Stimulated activated memory B cell treated with anti-CD40 and anti-IgM and Interleukin-4, amounts not matched to agents 10 μg/mL and 1 μg/mL and 100 μg/mL, for 72 hours (primary cell): ENCODE measurements at places on chromosomes 13 and 19.

GRCh38 chr19:13207237-13207845 is 57.1 kb downstream of the IER2 start:
- ATAC-seq: peak; percentile 48

DNA sequence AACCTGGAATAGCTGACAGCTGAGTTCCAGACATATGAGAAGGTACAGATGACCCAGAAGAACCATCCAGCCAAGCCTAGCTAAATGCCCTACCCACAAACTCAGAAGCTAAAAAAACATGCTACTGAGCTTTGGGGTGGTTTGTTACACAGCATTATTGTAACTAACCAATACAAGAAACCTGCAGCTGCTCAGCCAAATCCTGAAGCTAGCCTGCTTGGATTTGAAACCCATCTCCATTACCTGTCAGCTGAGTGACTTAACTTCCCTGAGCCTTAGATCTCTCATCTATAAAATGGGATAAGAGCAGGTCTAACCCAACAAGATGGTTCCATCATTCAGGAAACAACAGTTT is 25.0 kb downstream of the TEX101 start:
- no peak for ATAC-seq

DNA sequence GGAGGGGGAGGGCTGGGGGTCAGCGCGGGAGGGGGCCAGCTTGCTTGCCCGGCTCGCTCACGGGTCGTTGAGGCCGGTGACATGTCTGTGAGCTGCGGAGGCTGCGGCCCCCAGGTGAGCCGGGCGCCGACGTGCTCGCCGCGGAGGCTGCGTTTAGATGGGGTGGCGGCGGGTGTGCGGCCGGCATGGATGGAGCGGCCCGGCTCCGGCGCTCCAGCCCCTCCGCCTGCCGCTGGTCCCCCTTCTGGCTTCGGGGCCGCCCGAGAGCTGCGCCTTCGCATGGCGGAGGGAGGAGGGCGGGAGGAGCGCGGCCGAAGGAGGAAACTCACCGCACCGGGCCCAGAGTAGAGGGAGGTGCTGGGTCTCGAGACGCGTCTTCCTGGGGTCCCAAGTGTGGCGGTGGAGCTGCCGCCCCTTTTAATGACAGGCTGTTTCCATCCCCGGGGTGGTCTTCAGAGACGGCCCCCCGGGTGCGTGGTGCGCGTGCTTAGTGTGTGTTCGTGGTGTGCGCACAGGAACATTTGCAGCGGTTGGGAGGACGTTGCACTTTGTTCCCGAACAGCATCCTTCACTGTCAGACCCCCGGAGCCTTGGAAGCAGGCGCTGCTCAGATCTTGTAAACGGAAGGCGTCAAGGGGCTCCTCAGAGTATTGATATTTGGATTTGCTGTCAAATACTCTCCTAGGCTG is at the start of gene AKAP11:
TSS of gene AKAP11 (plus strand) at position 38 of the 689 bp plus-strand sequence. CDS start 14,197 bp downstream, outside the sequence.
- ATAC-seq: peak; percentile 58

- ATAC-seq: no peak
These were observed 211.7 kb downstream of the TEX29 start for GRCh38 chr13:111532111-111532510.

DNA sequence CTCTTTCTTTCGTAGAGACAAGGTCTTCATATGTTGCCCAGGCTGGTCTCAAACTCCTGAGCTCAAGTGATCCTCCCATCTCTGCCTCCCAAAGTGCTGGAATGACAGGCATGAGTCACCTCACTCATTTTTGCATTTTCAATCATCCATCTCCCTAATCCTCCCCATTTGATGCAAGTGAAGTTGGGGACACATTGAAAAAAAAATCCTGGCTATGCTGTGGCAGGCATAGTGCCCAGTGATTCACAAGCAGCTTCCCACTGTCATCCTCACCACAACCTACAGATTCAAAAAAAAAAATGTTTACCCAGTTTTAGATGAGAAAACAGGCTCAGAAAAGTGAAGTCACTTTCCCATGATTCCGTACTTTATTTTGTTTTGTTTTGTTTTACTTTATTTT is 44.7 kb upstream of the USP29 start:
- ATAC-seq: no peak

DNA sequence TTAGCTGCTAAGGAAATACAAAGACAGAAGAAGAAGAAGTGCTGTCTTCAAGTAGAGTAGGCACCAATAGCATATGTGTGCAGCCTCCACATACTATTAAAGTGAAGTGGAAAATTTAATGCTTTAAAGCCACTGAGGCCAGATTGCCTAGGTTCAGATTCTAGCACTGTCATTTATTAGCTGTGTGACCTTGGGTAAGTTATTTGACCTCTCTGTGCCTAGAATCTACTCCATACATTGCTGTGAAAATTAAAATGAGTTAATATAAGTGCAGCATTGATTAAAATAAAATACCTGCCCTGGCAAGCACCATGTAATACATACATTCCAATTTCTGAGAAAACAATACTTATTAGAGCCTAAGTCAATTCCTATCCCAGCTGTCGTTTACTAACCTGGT is 110.5 kb downstream of the FRY start:
- ATAC-seq: no peak

DNA sequence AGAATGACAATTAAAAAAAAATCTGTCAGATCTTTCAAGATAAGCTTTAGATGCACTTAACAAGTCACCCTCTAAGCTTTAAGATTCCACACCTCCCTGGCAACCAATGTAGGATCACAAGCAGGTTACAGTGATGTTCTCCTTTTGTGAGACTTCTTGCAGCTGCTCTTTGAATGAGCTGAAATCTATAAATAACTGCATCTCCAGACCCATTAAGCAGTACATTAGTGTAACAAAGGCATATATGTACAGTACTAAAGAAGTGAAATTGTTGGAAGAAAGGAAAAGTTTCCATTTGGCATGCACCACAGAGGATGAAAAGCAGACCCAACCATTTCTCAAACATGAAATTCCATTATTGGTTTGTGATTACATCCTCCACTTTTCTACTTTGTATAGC is 364.7 kb downstream of the ENOX1 start:
- ATAC-seq: no peak

DNA sequence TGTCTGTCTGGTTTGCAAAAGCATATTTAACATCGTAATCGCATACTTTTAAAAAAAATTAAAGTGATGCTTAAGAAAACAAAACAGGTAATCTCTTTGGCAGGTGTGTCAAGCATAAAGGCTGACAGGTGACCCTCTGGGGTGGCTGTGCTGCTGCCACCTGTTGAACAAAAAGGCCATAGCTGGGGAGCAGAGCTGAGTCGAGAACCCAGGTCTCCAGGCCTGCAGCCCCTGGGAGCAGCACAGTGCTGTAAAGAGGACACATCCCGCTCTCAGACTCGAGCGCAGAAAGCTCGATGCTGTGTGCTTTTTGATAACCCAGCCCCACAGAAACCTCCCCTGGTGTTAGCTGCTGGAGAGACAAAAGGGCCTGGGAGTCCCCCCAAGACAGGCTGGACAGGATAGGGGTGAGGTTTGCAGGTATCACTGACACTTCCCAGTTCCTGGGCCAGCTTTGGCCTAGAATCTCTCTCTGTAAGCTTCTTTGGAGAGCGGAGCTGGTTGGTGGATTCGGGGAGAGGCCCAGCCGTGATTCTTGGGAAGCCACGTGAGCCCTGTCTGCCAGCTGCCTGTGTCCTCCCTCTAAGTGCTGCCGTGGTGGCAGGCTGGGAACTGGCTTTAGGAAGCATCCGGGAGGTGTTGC is 66.9 kb downstream of the C13orf42 start:
- no peak for ATAC-seq

DNA sequence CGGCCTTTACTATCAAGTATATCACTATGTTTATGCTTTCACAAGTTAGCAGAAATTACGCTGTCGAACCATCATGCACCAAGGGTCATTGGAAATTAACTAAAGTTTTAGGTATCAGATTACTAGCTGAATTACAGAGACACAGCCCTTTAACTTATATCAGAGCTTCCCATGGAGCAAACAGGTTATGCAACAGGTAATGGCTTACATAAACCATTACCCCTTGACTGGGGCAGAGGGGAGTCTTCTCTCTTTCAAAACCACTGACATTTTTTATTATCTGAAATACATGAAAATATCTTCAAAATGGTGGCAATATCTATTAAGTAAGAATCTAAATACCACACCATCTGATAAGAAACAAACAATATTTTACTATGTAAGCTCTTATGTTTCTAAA is 1692.9 kb upstream of the SLC10A2 start:
- no peak for ATAC-seq

- ATAC-seq: no peak
These were observed 1272.1 kb upstream of the PCDH20 start for GRCh38 chr13:62687732-62688131.

GRCh38 chr19:14472202-14472938 is 2.8 kb downstream of the PTGER1 start:
- ATAC-seq: peak; percentile 68

DNA sequence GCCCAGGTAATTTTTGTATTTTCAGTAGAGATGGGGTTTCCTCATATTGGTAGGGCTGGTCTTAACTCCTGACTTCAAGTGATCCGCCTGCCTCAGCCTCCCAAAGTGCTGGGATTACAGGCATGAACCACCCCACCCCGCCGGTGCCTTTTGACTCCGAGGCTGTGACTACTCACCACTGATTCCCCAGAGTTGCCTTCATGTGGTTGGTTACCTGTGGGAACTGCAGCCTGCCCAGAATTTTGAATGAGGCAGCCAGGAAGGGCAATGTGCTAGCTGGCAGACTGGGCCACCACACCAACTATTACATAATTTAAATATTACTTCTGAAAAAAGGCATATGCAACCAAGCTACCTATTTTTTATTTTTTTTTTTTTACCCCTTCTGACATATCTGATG is 42.8 kb downstream of the N4BP2L2 start:
- ATAC-seq: no peak

- ATAC-seq: no peak
These were observed 21.7 kb upstream of the RXFP2 start for GRCh38 chr13:31717583-31717982.

GRCh38 chr13:99636306-99636705 is 135.0 kb downstream of the TM9SF2 start:
- ATAC-seq: no peak

GRCh38 chr13:74336546-74336945 is 202.3 kb upstream of the KLF12 start:
- ATAC-seq: no peak

DNA sequence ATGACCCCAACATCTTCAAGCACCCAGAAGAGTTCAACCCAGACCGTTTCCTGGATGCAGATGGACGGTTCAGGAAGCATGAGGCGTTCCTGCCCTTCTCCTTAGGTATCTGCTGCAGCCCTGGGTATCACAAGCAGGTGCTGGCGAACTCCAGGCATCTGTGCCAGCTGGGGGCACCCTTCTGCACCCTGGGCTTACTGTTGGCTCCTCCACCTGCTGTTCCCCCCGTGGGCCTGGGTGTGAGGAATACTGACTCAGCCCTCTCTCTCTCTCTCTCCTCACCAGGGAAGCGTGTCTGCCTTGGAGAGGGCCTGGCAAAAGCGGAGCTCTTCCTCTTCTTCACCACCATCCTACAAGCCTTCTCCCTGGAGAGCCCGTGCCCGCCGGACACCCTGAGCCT is 13.0 kb downstream of the CYP2S1 start:
- ATAC-seq: no peak

GRCh38 chr19:38485541-38486285 is 52.2 kb downstream of the RYR1 start:
- ATAC-seq: peak; percentile 48

DNA sequence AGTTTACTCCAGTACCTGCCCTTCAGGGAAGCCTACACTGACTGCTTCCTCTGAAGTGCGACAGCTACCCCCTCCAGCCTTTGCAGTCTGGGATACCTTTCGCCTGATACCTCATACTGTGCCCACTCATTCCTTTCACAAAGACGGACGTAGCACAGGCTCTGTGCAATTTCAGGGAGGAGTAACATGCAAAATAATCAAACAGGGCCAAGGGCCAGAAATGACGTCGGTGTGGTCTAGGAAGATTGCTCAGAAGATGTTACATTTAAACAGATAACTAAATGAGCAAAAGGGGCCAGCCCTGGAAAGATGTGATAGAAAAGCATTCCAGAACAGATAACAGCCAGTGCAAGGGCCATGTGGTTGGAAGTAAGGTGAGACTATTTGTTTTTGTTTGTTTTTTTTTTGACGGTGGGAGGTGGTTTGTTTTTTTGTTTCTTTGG is 6.6 kb upstream of the DDX39A start:
- no peak for ATAC-seq

DNA sequence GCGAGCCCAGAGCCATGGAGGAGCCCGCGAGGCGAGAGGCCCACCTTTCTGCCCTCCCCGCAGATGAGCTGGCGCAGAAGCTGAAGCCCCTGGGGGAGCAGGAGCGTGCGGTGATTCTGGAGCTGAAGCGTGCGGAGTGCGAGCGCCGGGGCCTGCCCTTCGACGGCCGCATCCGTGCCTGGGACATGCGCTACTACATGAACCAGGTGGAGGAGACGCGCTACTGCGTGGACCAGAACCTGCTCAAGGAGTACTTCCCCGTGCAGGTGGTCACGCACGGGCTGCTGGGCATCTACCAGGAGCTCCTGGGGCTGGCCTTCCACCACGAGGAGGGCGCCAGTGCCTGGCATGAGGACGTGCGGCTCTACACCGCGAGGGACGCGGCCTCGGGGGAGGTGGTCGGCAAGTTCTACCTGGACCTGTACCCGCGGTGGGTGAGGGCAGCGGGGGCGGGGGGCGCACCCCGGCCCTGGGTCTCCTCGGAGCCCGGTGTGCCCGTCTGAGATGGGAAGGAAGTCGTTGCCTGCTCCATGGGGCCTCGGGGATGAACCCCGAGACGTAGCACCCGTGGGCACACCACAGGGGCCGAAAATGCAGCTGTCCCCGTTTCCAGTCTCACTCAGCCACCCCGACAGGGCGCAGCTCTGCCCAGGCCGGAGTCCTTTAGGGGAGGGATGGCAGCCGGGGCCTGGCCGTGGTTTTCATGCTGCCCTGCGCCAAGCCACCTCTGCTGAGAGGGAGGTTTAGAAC is 12.1 kb upstream of the ZNF554 start:
- no peak for ATAC-seq

DNA sequence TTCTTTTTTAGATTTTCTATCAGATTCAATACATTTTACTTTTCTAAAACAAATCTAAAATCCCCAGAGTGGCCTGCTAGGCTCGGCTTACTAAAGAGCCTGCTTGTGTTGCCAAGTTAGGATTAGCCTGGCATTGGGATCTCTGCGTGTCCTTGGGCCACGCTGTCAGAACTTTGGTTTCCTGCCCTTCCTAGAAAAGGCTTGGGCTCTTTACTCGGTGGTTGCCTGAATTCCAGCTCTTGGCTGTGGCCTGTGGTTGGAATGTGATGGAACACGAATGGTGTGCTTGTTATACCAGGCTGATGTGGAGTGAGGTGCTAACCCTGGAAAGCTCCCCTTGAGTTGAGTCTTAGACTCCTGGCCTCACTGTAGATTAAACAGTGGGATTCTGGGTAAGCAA is 8.5 kb downstream of the SPATA13 start:
- ATAC-seq: no peak

DNA sequence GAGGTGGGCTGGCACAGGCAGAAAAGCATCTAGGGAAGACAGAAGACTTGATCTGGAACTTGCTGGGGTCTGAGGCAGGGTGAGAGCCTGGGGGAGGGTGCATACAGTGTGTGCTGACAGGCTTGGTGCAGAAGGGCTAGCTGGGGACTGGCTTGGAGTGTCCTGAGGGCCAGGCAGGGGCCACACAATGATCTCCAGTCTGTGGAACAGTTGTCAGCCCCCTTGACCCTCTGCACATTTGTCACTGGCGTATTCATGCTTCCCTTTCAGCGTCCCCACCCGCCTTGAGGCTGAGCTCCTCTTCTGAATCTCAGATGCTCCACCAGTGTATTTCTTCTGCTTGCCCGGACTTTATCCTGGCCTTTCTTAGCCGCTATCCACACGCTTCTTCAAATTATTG is 2.8 kb upstream of the MICU2 start:
- ATAC-seq: no peak
